ENCODE measurements at places on chromosomes 4 and X.

- no peak for DNase-seq
These were observed 56.9 kb upstream of the OGT start for GRCh38 chrX:71475785-71476540.

GRCh38 chr4:155904331-155904730, 835 bp downstream of the TDO2 start:
- DNase-seq: no peak

- no peak for DNase-seq
These were observed 6.0 kb upstream of the PNMA6F start for GRCh38 chrX:153327561-153327960.

DNA sequence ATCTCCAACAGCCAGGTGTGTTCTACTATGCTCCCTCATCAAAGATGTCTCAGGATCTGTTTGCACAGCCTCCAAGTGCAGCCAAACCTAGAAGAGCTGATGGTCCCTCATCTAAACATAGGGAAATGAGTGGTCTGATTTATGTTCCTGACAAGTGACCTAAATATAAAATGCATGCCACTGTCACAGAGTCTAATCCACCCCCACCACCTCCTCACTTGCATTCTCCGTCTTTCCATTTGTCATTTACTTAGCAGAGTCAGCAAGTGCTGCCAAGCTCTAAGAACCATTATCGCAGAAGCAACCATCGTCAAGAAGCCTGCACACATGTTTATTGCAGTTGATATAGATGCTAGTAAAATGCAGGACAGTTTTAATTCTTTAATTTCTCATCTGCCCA, 33.1 kb upstream of the VCX3A start:
- no peak for DNase-seq

DNA sequence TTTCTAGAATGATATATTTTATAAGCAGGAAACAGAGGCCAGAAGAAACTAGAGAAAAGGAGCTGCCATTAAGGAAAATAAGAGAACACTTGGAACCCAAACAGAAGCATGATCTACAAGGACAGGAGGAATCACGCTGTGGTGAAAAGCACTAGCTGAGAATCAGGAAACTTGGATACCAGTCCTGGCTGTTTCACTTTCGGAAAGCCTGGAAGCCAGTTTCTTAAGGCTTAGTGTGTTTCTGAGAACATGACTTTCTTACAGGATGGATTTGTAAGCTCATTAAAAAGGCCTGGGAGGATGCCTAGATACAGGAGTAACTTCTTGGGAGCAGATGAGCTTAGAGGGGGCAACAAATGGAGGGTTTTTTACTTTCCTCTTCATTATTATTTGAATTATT, 36.9 kb downstream of the TLL1 start:
- no peak for DNase-seq

GRCh38 chr4:118765399-118765798, 70.5 kb downstream of the SEC24D start:
- DNase-seq: no peak

- no peak for DNase-seq
These were observed 440.5 kb downstream of the MAPK10 start for GRCh38 chr4:85919200-85919887.

DNA sequence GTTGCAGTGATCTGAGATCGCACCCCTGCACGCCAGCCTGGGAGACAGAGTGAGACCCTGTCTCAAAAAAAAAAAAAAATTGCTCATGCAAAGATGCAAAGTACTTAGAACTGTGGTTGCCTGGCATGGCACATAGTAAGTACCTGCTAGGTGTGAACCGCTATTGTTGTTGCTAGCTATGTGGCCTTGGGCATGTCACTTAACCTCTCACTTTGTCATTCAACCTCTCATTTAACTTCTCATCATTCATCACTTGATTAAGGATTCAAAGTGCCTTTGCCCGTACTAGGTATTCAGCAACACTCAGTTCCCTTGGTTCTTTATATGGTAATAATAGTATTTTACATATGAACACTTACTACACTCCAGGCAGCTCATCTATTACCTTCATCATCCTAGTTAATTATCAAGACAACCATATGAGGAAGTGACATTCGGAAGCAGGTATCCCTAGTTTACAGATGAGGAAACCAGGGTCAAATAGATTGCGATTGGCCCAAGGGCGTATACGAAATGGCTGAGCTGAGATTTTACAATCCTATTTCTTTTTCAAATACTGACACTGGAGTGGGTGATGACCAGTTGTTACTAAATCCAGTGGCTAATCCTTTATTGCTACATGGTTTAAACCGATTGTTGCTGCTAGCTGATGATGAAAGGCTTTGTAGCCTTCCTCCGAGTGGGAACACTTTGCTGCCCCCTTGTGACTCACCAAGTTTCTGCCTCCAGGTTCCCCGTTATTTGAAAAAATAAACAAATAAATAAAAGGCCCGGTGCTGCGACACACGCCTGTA, 28.8 kb upstream of the SOWAHD start:
- DNase-seq: no peak

- DNase-seq: no peak
These were observed 299.2 kb downstream of the IDS start for GRCh38 chrX:149205937-149206336.

- DNase-seq: no peak
These were observed 106.1 kb upstream of the PSAPL1 start for GRCh38 chr4:7540654-7541413.

- DNase-seq: no peak
These were observed 110.6 kb upstream of the FSTL5 start for GRCh38 chr4:162274354-162274753.

- DNase-seq: no peak
These were observed 177.8 kb downstream of the RASL11B start for GRCh38 chr4:53039741-53040458.

DNA sequence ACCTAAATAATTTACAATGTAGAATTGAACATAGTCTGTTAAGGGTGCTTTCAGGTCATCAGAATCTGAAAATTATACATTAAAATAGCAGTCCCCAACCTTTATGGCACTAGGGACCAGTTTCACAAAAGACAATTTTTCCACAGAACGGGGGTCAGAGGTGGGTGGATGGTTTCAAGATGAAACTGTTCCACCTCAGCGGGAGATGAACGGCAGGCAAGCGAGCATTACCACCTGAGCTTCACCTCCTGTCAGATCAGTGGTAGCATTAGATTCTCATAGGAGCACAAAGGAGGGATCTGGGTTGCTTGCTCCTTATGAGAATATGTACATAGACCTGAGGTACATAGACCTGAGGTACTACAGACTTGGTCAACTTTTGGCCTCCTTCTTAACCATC, 29.0 kb downstream of the LRBA start:
- no peak for DNase-seq

GRCh38 chrX:153861151-153861550, 24.8 kb downstream of the L1CAM start:
- DNase-seq: no peak

DNA sequence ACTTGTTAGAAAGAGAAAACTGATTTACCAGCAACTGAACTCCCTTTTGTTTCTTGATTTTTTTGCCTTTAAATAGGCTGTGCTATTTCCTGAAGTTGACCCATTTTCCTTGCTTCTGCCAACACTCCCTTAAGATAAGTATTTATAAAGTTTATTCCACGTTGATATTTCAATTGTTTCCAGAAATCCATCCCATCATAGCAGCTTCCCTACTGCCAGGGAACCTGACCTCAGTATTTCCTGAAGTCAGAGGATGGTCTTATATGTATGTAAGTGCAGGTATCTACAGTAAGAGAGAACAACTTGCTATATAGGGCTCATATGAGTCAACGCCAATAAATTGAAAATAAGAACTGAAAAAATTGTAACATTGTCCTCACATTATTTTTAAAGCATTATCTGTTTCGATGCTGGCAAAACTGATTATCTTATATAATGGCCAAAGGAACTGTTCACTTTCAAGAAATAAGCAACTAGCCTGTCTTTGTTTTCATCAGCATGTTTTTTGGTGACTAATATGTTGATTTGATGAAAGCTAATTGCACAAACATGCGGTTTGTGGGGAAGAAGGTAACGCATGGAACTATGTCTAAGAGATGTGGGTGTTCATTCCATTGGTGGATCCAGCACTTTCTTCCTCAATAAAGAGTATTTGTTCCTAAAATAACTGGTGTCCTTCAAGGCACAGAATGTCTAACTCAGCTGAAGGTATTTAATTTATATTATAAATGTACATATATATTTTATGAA, 4.7 kb downstream of the LIMCH1 start:
- no peak for DNase-seq

DNA sequence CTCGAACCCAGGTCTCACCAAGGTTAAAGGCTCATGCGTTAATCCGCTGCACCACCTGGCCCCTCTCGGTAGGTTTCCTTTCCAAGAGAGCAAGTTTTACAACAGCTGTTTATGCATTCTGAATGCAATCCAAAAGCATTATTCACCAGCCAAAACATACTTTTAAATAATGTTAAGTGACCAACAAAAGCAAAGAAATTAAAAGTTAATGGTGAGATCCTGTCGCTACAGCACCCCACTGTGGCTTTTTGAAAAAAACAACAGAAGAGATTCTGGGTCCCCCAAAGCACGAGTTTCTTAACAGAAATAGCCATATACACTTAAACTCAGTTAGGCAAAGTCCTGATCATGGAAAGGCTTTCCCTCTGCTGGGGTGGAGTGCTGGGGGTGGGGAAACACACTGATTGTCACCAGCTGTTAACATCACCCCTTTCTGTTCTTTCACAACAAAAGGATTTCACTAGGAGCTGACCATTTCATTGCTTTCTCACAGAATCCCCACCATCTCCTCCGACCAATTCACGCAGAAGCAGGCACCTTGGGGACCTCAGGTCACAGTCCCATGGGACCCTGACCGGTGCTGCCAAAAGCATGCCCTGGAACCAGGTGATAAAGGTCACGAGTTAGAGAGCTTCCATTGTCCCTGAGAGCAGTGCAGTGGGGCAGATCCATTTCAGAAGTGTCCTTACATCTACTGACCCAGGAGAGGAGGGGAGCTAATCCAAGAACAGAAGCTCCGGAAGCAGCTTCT, 51.2 kb downstream of the ZNF827 start:
- no peak for DNase-seq

GRCh38 chr4:2078584-2078983, 19.5 kb downstream of the NAT8L start:
- no peak for DNase-seq

DNA sequence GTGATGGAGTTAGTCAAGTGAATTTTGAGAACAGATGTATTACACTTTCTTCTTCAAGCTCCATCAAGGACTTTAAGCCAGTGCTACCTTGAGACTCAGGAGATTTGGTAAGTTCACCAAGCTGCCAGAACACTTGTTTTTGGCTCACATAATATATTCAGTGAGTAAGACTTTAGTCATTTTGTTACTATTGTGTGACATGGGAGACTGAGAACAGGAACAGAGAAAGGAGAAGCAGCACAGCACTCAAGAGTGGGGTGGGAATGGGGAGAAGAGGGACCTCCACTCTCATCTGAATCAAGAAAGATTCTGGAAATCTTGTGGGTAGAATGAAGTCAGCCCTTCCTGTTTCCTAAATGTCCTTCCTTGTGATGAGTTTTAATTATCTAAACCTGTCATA, 87.3 kb upstream of the TET2 start:
- no peak for DNase-seq

- no peak for DNase-seq
These were observed 121.9 kb downstream of the BEND2 start for GRCh38 chrX:18098763-18099162.

DNA sequence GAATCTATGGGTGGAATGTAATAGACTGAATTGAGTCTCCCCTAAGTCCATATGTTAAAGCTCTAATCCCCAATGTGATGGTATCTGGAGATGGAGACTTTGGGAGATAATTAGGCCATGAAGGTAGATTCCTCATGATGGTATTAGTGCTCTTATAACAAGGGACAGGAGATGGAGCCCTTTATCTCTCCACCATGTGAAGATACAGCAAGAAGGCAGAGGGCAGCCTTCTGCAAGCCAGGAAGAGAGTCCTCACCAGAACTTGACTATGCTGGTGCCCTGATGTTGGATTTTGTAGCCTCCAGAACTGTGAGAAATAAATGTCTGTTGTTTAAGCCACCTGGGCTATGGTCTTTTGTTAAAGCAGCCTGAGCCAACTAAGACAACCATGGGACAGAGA, 76.4 kb upstream of the F8A3 start:
- no peak for DNase-seq

- no peak for DNase-seq
These were observed 43.5 kb upstream of the SCRG1 start for GRCh38 chr4:173442223-173442932.

DNA sequence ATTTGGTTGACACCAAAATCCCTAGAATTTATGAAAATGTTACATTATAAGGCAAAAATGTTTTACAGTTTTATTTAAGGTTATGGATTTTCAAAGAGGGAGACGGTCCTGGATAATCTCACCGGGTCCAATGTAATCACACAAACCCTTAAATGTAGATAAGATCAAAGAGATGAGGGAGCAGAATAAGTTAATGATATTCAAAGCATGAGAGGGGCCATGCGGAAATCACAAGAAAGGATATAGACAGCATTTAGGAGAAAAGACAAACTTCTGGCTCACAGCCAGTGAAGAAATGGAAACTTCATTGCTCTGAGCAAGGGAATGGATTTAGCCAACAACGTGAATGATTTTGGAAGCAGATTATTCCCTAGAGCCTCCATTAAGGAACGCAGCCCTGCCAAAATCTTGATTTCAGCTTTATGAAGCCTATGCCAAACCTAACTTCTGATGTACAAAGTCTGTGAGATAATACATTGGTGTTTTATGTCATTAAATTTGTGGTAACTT, 684.4 kb upstream of the GNPDA2 start:
- DNase-seq: no peak

DNA sequence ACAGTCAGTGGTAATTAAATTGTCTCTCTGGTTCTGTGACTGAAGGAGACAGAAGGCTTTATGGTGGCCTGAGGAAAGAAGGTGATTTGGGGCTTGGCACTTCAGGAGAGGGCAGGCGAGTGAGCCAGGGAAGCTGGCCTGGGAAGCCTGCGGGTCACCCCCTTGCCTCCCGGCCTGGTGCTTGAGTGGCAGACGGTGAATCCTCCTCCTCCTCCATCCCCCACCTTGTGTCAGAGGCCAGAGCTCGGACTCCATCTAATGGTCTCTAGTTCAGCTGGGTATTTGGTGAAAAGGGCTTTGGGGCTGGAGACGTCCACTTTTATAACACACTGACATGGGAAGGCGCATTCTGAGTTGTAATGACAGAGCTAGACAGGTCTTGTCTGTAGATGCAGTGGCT, 8.7 kb downstream of the TMEM187 start:
- DNase-seq: no peak

DNA sequence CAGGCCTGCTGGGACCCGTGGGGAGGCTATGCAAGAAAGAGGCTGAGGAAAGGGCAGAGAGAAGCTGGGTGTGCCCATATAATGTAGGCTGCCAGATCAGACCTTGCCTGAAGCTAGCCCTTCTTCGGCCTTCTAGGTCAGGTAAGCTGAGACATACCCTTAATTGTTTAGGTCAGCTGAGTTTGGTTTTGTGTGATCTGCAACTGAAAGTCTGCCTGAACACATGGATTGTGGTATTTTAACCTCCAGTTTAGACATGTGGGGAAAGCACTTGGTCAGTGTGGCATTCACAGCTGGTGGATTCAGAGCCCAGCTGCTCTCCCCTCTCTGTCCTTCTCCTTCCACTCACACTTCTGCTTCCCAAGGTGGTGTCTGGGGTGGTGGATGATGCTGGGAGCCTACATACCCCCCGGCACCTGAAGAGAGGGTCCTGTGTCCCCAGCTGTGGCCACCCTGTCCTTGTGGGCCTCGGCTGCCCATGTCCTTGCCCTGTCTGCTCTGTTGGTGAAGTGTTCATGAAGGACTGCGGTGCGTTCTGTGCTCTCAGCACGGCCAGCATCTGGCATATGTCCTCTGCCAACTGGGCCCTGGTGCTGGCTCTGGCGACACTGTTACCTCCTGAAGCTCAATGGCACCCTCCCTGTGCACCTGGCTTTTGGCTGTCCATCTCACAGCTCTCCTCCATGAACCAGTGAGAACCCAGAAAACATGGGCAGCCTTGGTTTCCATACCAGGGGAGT, 82.1 kb downstream of the NAT8L start:
- DNase-seq: no peak
